ENCODE measurements at places on chromosomes 5 and 9. TPM values are rescaled to one million over a fixed set of nuclear protein-coding genes. Genes with fewer than 3 reads are reported as not detected.
A peak's percentile ranks its signal among the peaks of the same experiment; 100 is the strongest.

ELOVL7 gene
- total RNA-seq: 4.4 TPM

TENT4A gene
- total RNA-seq: 24.7 TPM

TAF11L10 gene
- total RNA-seq: not detected

PSMB7 gene
- total RNA-seq: 180 TPM

ARID3C gene
- total RNA-seq: not detected

TNFSF8 gene
- total RNA-seq: not detected

CERCAM gene
- 27.9 TPM for total RNA-seq

MYMK gene
- total RNA-seq: not detected

PLPP7 gene
- total RNA-seq: 4.9 TPM

SPAG8 gene
- total RNA-seq: 0.59 TPM

GHR gene
- 0.67 TPM for total RNA-seq

DNA sequence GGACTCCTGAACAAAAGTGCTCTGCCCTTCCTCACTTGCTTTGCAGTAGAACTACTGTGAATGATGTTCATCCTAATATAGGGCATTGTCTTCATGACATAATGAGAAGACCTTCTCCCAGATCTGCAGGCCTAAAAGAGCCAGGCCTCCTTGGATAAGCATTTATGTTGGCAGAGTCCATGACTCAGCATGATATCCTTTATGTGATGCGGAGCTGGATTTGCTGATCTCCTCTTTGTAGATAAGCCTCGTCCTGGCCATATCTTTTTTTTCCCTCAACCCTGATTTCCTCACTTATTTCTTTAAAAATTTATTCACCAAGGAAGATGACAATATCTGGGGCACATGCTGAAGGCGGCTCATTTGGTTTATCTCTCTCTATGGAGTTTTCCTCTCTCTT, 62.4 kb upstream of the TAS2R1 start:
- DNase-seq: no peak

DNA sequence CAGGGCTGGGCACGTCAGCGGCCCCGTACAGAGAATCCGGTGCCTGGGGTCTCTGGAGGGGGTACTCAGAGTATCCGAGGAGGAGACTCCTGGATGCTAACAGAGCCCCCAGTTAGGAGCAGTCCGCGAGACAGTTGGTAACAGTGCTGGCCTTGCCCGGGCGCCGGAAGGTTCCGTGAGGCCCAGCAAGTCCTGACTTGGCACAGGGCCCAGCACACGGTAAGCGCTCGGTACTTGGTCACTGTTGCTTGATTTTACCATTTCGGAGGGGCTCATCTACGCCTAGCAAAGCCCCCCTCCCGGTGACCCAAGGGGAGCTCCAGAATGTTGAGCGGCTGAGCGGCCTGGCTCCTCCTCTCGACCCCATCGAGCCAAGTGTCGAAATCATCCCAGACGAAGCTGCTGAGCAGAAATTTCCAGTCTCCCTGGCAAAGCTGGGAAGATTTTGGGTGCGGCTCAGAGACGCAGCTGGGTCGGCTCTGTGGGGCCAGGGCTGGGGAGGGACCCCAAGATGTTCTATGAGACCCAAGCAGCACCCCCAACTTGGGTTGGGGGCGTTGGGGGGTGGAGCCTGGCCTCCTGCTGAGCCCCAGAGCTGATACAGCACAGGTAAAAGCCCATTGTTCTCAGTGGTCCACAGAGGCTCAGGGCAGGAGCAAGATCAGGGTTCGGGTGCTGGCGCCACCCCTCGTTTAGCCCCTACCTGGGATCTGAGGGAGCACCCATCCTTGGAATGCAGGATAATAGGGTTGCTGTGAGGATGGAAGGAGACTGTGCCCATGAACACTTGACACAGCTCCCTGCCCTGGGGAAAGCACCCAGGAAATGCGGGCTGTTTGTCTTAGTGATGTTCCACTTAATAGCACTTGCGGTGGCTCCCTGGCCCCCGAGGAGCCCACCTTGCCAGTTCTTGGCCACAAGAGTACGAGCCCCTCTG, 137.2 kb downstream of the C9orf50 start:
- DNase-seq: no peak

GRCh38 chr9:36846621-36847020, 187.4 kb downstream of the PAX5 start:
- no peak for DNase-seq

- no peak for DNase-seq
These were observed 156.1 kb downstream of the TTC39B start for GRCh38 chr9:15150939-15151338.

GRCh38 chr5:68159224-68159951, 56.2 kb upstream of the PIK3R1 start:
- no peak for DNase-seq

DNA sequence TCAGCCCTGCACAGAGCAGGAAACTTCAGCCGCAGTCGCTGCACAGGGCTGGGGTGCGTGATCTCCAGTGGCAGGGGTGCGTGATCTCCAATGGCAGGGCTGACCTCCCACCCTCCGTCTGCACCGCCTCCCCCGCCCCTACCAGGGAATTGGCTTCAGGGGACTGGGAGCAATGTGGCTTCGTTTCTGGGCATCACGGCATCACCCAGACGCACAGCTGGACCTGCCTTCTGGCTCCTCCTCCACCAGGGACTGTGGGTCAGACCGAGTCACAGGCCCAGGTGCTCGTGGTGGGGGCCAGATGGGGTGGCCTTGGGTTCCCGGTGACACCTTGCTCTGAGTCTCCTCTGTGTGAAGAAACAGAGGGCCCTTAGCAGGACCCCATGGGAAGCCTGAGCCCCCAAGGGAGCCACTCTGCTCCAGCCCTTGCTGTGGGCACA, 51.1 kb downstream of the AHRR start:
- no peak for DNase-seq

DNA sequence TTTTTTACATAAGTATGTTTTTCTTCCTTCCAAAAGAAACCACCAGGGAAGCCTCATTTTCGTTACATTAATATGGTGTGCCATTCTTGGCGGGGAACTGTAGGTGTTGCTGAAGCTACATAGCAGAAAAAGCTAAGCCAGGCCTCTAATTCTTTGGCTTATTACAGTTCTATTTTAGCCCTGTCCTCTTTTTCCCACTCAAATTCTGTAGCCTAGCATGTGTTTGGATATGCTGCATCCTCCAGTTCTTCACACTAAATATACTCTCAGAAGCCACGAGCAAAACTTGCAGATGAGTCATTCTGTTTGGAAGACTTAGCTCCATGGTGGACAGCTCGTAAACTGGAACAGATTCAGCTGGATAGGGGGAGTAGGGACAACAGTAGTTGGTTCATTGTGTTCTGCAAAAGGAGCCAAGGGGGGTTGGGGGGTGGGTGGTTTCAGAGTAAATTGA, 369.4 kb downstream of the TMEM161B start:
- peak; percentile 9 for DNase-seq

DNA sequence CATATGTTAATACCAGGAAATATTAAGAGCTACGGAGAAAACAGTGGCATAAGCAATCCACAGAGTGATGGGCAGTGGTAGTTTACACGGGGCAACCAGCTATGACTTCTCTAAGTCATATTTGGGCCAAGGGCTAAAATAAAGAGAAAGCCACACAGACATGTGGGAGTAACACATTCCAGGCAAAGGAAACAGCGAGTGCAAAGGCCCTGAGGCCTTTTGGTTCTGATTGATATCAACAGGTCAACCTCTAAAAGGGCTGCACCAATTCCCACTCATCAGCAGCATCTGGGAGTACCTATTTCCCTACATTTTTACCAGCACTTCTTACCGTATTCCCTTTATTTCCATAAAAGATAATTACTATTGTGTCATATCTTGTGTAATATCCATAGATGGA, 173.4 kb downstream of the SPOCK1 start:
- DNase-seq: no peak

- no peak for DNase-seq
These were observed 1055.7 kb downstream of the PTPRD start for GRCh38 chr9:9556865-9557803.

DNA sequence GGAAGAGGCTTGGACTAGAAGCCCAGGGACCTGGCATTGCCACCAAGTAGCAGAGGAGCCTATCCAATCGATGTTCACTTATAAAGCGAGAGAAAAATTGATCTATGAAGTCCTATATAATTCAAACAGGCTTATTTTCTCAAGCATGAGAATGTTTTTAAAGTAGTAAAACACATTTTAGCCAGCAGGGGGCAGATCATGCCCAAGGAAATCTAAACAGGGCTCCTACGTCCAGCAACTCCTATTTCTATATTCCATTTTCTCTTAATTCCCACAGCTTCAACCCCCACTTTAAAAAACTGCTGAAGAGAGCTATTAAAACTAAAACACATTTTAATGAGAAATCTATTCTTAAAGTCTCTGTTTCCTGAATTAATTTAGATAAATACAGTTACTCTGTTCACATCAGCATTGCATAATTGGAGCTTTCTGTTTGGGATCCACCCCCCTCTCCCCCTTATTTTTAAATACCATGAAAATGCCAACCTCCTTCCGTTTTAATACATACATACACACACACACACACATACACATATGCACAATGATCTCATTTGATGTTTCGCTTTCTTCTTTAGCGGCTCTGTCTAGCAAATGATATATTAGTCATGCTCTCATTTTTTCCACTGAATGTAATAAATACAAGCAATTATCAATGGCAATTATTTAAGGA, 144.9 kb downstream of the MYO10 start:
- DNase-seq: peak; percentile 48

GRCh38 chr9:91837981-91838731, 111.9 kb downstream of the ROR2 start:
- DNase-seq: no peak

- DNase-seq: no peak
These were observed 123.9 kb downstream of the SV2C start for GRCh38 chr5:76207120-76207519.

GRCh38 chr5:80193401-80193800, 62.4 kb downstream of the SERINC5 start:
- no peak for DNase-seq

GRCh38 chr5:27009540-27009915, 28.9 kb downstream of the CDH9 start:
- DNase-seq: no peak

DNA sequence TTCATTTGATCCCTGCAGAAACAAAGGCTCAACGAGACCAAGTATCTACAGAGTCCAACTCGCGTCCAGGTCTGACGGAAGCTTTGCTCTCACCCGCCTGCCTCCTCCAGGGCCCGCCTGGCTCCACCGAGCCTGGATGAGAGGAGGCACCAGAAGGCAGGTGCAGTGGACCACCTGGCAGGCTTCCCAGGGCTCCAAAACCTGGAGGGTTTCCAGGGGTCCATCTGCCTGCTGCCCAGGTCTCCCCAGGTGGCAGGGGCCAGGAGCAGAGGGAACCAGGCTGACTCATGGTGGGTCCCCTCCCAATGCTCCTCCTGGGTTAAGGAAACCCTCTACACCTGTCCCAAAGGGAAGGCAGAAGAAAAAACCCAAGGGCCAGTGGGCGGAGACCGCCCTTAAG, 59.5 kb downstream of the VAV2 start:
- DNase-seq: no peak

GRCh38 chr9:127214421-127215267, 49.9 kb upstream of the GARNL3 start:
- peak; percentile 74 for DNase-seq

GRCh38 chr9:83570359-83570758, 32.2 kb upstream of the FRMD3 start:
- DNase-seq: no peak

DNA sequence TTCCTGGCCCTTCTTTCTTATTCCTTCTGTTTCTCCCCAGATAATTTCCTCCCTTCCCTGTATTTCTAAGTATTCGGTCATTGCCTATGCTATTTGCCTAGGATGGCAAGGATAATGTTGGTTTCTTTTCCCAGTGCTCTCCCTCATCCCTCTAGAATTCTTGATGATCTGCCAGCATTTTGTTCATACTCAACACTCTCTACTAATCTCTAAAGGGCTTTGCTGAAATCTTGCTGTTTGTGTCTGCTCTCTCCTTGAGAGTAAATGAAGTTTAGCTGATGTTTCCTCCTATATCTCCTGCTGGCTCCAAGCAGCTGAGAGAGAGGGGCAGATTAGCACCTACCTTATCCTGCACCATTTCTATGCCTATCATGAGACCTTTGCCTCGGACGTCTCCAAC, 38.1 kb downstream of the AGXT2 start:
- no peak for DNase-seq

DNA sequence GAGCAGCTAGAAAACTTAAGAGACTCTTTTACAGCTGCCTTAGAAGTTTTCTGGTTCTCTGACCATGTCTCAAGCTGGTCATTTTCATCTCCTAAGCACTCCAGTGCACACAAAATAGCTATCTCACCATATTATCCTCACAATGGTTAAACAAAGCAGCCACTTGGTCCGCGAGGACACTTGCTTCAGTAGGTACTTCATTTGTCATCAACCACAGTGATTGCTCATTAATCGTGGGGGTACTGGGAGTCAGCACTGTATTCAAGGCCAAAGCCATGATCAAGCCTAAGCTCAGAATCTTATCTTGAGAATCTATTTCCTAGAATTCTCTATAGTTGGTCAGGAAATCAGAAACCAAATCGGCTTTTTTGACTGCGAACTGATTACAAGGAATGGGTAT, 2.9 kb downstream of the ARL14EPL start:
- no peak for DNase-seq

DNA sequence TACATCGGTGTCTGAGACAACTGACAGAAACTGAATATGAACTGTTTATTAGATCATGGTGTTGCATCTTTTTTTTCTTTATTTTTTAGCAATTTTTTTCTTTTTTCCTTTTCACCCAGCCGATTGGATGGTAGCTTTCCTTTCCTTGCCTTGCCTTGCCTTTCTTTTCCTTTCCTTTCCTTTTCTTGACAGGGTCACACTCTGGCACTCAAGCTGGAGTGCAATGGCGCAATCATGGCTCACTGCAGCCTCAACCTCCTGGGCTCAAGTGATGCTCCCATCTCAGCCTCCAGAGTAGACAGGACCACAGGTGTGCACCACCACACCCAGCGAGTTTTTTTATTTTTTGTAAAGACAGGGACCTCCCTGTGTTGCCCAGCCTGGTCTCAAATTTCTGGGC, 2.8 kb downstream of the PDE6A start:
- no peak for DNase-seq
